NCI-H345 (cell line): ENCODE measurements at places on chromosomes 12 and 14.

DNA sequence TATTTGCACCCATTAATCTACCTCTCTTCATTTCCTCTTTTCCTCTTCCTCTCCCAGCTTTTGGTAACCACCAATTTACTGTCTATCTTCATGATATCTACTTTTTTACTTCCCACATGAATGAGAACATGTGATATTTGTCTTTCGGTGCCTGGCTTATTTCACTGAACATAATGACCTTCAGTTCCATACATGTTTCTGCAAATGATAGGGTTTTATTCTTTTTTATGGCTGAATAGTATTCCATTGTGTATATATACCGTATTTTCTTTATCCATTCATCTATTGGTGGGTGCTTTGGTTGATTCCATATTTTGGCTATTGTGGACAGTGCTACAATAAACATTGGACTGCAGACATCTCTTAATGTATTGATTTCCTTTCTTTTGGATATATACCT is 49.0 kb upstream of the STRN3 start:
- DNase-seq, result no peak

- DNase-seq, result no peak
Measured at GRCh38 chr12:90280033-90280432, 571.4 kb upstream of the ATP2B1 start.

DNA sequence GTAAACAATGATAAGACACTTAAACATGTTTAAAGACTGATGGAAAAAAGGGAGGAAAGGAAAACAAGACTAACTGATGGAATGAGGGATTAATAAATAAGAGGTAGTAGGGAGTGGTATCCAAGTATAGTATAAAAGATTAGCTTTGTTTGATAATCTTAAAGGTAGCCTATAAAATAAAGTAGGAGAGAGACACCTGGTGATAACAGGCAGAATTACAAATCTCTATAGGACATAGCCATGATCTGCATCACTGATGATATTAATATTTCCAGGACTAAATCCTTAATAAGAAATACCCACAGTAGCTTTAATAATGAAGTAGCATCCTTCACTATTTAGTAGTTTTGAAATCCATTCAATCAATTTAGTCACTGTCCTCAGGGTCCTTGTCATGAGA is 30.4 kb downstream of the DLGAP5 start:
- no peak for DNase-seq

- no peak for DNase-seq
Measured at GRCh38 chr12:21296751-21297406, 37.8 kb downstream of the SLCO1A2 start.

GRCh38 chr12:128056136-128056801 is 210.7 kb upstream of the TMEM132C start:
- no peak for DNase-seq

GRCh38 chr14:42470427-42470719 is 863.7 kb downstream of the LRFN5 start:
- no peak for DNase-seq

DNA sequence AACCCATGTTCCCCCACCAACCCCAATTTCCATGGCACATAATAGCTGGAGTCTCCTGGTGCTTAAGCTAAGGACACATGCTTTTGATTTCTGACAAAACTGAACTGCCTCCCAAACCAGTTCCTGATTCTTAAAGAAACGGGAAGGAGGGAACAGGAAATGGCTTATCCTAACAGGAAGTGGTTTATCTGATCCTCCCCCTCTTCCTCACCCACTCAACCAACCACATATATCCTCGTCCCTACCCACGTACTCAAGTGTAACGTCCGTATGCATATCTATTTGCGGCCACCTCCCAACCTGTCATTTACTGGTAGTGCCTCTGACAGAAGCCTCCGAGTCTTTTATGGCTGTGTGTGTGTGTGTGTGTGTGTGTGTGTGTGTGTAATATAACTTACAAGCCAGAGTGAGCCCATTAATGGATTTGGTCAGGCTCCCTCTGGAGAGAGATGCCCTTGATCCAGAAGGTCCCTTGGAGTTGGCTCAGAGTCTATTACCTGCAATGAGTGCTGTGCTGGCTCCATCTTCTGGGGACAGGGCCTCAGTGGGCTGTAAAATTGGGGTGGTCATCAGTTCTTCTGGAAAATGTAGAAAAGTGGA is 7.7 kb downstream of the DAZAP2 start:
- DNase-seq, result no peak

GRCh38 chr12:6639151-6639801 is 3.5 kb upstream of the LPAR5 start:
- no peak for DNase-seq

DNA sequence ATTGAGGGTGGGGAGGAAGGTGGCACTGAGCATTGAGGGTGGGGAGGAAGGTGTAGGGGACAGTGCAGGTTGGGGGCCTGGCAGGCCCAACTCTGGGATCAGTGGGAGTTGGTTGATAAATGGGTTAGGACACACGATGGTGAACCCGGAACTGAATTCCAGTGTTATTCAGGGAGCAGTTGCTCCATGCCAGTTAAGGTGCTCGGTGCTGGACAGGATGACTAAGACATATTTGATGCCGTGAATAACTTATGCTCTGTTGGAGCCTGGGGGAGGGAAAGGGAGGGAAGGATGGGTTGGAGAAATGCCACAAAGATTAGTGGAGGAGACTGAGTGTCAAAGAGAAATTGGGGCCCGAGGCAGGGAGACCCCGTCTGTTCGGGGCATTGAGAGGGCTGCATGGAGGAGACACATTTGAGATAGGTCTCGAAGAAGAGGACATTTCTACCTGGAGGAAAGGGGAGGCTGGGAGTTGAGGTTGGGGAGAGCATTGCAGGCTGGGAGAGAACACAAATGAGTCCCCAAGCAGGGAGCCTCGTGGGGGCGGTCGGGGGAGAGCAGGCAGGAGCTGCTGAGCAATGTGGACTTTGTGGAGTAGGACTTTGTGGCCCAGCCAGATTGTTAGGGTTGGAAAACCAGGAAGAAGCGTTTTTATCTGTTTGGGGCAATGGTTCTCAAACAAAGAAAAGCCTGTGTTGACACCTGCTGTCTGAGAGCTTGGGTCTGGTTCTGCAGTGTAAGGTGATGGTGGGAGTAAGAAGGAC is 65.3 kb downstream of the IQSEC3 start:
- DNase-seq, result no peak

DNA sequence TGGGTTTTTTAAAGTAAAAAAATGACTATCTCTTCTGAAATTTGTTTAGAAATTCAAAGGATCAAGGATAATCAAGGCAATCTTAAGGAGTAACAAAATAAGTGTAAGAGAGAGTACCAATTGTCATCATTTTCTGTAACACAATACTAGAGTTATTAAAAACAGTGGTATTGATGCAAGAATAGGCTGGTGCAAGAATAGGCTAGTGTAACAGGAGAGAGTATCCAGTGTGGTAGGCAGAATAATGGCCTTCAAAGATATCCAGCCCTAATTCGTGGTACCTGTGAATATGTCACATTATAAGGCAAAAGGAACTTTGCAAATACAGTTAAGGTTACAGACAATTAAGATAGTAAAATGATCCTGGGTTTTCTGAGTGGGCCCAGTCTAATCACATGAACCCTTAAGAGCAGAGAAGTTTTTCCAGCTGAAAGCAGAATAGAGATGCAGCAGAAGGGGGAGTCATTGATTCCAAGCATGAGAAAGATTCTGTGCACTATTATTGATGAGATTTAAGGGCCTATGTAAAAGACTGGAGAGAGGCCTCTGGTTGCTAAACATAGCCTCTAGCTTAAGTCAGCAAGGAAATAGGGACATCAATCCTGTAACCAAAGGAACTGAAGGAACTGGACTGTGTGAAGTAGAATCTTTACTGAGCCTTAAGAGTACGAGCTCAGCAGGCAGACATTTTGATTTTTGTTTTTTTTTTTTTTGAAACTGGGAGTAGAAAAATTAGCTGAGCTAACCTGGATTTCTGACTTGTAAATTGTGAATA is 134.1 kb downstream of the GPHN start:
- DNase-seq, result peak; percentile 2

DNA sequence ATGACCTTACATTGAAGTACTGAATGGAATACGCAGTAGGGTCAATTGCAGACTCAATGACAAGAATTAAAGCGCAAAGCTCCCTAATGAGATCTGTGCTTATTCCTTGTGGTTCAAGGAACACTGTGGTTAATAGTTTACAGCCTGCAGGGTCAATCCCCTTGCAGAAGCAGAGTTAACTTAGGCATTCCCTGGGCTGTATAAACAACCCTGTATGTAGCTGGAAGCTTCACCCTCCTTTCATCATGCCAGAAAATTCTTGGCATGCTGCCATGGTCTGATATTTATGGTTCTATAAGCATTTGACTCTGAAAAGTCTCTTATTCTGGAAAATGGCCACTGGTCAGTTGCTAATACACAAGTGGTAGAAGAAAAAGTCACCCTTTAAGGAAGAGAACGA is 227.7 kb downstream of the NOVA1 start:
- DNase-seq, result peak; percentile 36

DNA sequence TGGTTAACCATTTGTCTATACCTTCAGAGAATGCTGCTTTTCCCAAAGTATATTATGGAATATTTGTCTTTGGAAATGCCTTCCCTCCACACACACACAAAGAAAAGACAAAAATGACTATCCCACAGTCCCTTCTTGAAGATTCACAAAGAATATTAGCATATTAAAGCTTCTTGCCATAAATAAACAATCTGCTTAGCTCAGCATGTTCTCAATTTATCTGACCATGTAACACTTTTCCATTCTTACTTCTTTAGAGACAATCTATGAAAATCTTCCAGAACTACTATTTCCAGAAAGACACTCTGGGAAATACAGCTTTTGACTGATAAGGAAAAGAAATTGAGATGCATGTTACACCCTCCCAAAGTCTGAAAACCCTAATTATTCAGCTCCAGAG is 58.9 kb upstream of the OVCH1 start:
- DNase-seq, result no peak

GRCh38 chr12:98725476-98726247 is 80.6 kb downstream of the APAF1 start:
- peak; percentile 43 for DNase-seq
